ENCODE measurements at places on chromosomes 5 and 9.
A peak's percentile ranks its signal among the peaks of the same experiment; 100 is the strongest.

- no peak for DNase-seq
Measured at GRCh38 chr9:136988872-136989271, 3.4 kb upstream of the PAXX start.

DNA sequence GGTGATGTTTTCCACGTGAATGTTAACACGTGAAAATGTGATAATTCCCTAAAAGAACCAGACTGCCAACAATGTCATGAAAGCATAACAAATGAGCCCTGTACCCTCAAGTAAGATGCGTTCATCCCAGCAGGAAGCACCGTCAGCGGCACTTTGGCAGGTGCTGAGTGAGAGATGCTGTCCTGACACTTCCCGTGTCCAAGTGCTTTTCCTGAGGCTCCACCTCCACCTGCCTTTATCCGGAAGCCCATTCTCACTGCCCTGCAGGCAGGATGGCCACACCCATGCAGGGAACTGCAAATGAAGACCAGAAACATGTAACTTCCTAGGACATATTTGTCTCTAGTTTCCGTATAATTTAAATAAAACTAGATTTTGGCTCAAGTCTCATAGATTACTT lies 238.0 kb upstream of the IRX2 start:
- DNase-seq: no peak

- DNase-seq: no peak
Measured at GRCh38 chr5:29261213-29261612, 1932.3 kb upstream of the CDH6 start.

DNA sequence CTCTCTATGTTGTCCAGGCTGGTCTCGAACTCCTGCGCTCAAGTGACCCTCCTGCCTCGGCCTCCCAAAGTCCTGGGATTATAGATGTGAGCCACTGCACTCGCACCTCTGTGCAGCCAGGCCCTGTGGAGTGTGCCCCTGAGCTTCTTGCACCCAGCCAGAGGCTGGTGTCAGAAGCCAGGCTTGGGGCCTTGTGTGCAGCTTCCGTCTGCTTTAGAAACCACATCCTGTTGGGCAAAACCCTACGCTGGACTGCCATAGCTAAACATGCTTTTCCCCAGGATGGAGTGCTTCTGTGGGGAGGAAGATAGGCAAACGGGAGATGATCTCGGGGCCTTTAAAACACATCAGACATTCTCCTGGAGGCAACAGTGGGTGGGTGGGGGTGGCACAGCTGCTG lies 40.1 kb downstream of the PRRT1B start:
- DNase-seq: no peak

DNA sequence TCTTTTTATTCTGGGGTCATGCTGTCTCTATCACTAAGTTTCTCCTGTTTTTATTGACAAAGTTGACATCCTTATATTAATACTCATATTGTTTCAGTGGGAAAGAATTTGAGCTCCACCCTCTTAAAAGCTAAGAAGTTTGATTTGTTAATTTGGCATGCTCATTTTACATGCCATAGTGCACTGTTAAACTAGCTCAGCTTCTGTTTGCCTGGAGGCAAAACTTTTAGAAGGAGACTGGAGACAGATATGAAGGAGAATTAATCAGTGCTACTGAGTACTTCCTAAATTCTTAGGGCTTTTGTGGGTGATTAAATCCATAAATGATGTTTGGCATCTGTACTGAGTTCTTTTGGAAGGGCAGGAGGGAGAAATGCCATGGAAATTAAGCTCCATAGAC lies 138.9 kb downstream of the NTRK2 start:
- DNase-seq: no peak

DNA sequence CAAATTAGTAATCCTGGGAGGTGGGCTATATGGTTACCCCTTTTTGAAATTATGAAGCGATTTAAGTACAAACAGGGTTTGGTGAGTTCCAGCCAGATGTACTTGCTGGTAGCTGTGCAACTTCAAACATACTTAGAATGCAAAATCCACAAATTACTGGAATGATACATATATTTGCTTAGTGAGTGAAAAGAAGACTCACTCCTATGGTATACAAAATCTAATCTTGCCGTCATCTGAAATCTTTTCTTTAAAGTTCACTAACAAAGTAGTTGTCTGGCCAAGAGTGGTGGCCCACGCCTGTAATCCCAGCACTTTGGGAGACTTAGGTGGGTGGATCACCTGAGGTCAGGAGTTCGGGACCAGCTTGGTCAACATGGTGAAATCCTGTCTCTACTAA lies 64.9 kb upstream of the TJP2 start:
- DNase-seq: no peak

- DNase-seq: no peak
Measured at GRCh38 chr9:89986190-89986589, 381.4 kb downstream of the GADD45G start.

DNA sequence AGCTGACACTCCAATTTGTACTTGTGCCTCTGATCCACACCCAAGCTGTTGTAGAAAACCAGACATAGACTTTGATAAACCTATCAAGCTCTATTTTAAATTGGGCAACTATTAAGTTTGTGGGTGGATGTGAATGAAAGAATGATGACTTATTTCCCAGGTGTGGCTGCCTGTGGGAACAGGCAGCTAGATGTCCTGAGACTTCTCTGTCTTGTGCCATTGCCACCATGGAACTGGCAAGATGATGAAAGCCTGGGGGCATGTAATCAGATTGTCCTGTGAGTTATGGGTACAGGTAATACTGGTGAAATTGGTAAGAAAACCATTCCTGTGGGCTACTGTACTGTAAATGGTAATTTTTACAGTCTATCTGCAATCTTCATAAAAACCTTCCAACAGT lies 57.5 kb downstream of the CEMIP2 start:
- DNase-seq: no peak

GRCh38 chr9:81445331-81445921 lies 243.9 kb downstream of the TLE1 start:
- DNase-seq: no peak

DNA sequence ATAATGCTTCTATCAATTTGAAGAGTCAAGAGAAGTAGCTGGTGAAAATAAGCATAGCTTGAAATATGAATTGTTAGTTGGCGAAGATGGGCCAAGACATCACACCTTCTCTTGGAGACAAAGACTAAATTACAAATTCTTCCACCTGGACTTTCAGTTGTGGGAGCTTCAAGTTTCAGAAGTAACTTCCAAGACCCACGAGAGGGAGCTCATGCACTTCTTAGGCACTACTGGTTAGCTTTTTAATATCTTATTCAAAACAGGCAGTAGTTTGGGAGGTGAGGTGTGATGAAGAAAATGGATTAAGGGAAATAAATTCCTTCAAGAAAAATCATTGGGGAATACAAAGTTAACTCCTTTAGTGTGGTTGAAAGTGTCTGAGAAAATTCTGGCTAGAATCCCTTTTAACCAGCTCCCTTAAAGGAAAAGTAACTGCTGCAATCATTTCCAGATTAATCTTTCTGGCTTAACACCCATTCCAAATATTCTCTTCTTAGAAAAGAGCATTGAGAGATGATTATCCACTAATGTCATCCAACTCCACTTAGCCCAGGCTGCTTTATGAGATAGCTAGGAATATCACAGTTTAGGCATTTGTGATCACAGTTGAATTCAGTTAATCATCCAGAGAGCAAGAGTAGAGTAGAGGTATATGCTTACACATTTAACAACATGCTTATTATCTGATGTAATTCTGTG lies 139.5 kb upstream of the DMRTA1 start:
- DNase-seq: peak; percentile 39

DNA sequence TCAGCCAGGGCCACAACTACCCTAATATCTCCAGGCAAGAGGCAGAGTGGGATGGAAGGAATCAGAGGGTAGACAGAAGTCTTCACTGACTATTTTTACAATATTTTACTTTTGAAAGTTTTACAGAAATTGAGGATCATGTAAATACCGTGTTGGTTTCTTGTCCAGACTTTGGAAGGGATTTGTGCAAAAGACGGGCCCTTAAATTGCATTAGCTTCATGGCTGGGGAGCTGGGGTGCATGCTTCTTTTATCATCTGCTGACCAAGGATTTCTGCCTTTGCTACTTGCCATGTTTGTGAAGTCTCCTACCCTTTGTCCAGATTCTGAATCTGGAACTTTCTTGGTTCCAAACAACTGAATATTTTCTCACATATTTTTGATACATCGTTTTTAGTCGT lies 107.7 kb upstream of the GRIN3A start:
- DNase-seq: no peak

DNA sequence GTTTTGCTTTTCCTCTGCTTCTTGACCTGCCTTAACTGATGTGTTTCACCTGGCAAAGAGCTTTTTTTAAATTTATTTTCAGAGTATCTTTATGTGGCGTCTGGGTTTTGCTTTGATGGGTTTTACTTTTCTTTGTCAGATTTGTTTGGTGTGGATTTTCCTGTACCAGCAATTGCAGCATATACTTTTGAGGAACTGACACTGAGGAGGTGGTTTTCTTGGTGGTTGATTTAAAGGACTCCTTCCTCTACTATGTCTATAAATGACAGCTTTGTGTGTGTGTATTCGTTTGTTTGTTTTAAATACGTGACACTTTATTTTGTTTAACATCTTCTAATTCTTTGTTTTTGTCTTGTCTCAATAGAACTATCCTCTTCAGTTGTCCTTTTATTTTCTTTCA lies 1071.9 kb upstream of the ARRDC3 start:
- no peak for DNase-seq

DNA sequence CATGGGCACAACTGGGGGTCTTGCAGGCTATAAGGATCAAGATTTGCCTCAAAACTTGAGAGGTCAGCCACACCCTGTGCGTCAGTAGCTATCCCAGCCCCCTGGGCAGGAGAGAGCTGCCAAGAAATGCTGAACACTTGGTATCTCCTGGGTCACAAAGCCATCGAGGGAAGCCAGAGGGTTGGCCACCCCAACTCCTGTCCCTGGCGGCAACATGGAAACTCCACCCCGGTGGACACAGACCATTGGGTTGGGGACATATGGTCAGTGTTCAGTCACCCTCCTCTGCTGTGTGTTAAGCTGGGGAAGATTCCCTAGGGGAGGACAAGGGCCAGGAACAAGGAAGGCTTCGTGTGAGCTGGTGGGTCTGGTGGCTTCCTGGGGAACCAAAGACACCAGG lies 140.6 kb downstream of the C5orf15 start:
- no peak for DNase-seq

DNA sequence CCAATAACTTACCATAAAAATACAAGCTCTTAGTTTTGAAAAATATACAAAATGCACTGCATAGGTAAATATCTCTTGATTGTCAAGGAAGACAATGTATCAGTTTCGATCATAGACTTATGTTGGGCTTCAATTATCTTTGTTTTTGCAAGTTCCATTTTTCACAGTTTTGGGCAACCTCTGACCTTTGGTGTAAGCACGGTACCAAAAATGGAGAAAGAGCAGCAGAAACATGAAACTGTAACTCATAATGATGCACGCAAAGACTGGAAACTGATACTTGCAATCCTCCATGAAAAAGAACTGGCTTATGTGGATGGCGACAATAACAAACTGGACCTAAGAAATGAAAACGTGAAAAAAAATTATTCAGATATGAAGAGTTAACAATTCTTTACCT lies 54.5 kb upstream of the DEPDC1B start:
- no peak for DNase-seq

- no peak for DNase-seq
Measured at GRCh38 chr9:125356032-125356431, 94.4 kb downstream of the GAPVD1 start.

DNA sequence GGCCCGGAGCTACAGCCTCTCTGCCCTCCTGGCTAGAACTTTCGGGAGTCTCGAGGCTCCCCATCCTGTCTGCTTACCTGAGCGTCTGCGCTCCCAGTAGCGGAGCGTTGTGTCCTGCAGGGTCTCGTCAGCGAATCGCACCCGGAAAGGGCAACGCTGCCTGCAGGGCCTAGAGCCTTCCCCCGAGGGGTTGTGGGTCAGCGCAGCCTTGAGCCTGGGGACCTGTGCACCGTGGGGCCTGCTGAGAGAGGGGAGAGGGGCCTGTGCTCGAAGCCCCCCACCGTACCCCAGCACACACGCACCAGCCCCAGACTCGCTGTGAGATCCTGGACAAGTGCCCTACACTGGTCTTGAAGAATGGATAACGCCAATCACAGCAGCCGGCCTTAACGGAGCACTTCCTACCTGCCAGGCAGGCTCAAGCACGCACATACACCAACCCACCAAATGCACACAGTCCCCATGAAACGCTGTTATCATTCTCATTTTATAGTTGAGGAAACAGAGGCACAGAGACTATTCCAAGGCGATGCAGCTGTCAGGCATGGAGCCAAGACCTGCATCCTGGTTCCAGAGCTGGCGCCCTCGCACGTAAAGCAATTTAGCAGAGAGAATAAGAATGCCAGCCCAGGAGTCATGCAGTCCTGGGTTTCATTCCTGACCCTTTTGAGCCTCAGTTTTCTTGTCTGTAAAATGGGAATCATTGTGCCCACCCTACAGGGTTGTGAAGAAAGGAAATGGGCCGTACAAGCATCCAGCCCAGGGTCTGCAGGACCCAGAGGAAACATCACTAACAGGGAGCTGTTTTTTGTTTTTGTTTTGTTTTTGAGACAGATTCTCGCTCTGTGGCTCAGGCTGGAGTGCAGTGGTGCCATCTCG lies 5.3 kb downstream of the C9orf50 start:
- DNase-seq: no peak

DNA sequence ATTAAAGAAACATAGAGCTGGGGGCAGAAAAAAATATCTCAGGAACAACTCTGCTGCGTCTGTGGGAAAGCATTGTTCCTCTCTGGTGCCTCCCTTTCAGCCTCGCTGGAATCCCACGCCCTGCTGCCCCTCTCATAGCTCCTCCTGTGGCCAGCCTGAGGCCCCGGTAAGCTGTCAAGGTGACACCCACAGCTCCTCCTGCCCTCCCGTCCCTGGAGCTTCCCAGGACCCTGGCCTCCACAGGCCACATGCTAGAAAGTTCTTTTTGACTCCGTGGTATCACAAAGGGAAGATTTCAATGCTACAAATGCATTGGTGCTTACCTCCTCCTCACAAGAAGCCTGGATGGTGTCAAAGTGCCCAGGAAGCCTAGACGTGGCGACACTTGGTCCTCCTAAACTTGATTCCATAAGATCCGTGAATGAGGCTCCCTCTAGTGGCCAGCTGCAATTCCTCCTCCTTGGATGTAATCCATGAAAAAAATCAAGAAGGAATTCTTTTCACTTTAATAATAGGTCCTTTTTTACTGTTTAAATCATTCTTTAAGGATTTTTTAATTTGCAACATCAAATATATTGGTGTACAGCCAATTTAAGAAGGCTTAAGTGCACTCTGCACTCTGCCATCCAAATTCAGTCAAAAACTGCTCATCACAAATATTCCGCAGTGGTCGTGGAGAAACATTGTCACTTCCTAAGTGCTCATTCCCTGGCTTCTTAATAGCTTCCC lies 104.9 kb downstream of the CFAP90 start:
- DNase-seq: peak; percentile 82

DNA sequence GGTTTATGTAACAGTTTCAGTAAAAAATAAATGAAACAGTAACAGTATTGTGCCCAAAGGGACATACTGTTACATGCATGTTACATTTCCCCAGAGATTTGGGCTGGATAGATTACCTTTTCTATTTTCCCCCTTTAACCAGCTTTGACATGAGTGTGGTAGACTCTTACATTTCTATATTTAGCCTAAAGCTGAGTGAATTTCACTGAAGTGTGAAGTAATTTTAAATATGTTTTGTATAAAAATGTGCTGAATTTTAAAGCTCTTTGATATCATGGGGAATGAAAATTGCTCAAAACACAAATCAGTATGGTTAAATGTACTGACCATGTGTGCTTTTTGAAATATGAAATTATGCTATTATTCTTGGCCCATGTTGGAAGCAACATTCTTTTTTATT lies 122.3 kb upstream of the CDH10 start:
- DNase-seq: no peak

- no peak for DNase-seq
Measured at GRCh38 chr5:80712919-80713318, 58.1 kb upstream of the DHFR start.

GRCh38 chr9:124802426-124802825 lies 25.5 kb downstream of the OLFML2A start:
- DNase-seq: no peak

Measured in NCI-H1105 (cell line).